ENCODE measurements at places on chromosomes 5 and 9. TPM values are rescaled to one million over a fixed set of nuclear protein-coding genes. Genes with fewer than 3 reads are reported as not detected.

Gene NAIF1
- polyA plus RNA-seq: 7.8 TPM

Gene GDF9
- polyA plus RNA-seq: 0.24 TPM

Gene CRHBP
- not detected for polyA plus RNA-seq

Gene SETX
- polyA plus RNA-seq: 31.3 TPM

Gene HAND1
- polyA plus RNA-seq: not detected

Gene TICAM2
- not detected for polyA plus RNA-seq

Gene BARHL1
- not detected for polyA plus RNA-seq

Gene NINJ1
- 70.9 TPM for polyA plus RNA-seq

Gene PCDHGA2
- not detected for polyA plus RNA-seq

Gene RGS7BP
- polyA plus RNA-seq: not detected

Gene TMEM252
- polyA plus RNA-seq: not detected

Gene ARL10
- 2.0 TPM for polyA plus RNA-seq

Gene TBC1D13
- polyA plus RNA-seq: 16.9 TPM

Gene ARSB
- polyA plus RNA-seq: 3.4 TPM

Gene TDRD7
- 8.1 TPM for polyA plus RNA-seq

Gene PCDHB15
- polyA plus RNA-seq: not detected

Gene RORB
- not detected for polyA plus RNA-seq

Gene F2RL2
- 0.79 TPM for polyA plus RNA-seq

Gene GABBR2
- not detected for polyA plus RNA-seq

Gene SEMA5A
- 0.22 TPM for polyA plus RNA-seq

Gene TMEM171
- polyA plus RNA-seq: not detected

Gene FAM163B
- polyA plus RNA-seq: not detected

Gene PKD2L2
- 0.56 TPM for polyA plus RNA-seq

Gene SWI5
- polyA plus RNA-seq: 19.8 TPM

Gene ZNF883
- 0.70 TPM for polyA plus RNA-seq

Gene RANBP3L
- not detected for polyA plus RNA-seq

Gene SLC25A2
- polyA plus RNA-seq: not detected

Gene PCDHB4
- not detected for polyA plus RNA-seq

Gene BTNL9
- not detected for polyA plus RNA-seq

Gene SPINK6
- not detected for polyA plus RNA-seq

Gene DPYSL3
- not detected for polyA plus RNA-seq

Gene CD72
- polyA plus RNA-seq: 2.7 TPM

Gene PRLR
- not detected for polyA plus RNA-seq

Gene EIF4E1B
- not detected for polyA plus RNA-seq

Gene JAKMIP2
- 0.26 TPM for polyA plus RNA-seq

Gene PTGR1
- 0.32 TPM for polyA plus RNA-seq

Gene FBP1
- 4.8 TPM for polyA plus RNA-seq

Gene CCDC152
- 0.99 TPM for polyA plus RNA-seq

Gene SOX30
- 0.62 TPM for polyA plus RNA-seq

Gene PTGDS
- not detected for polyA plus RNA-seq

Gene MARVELD2
- polyA plus RNA-seq: 0.86 TPM

Gene RETREG1
- polyA plus RNA-seq: 93.2 TPM

Gene PCDHB6
- not detected for polyA plus RNA-seq

Gene TMEM174
- polyA plus RNA-seq: not detected

Gene ARHGEF28
- polyA plus RNA-seq: not detected

Gene GDNF
- not detected for polyA plus RNA-seq

Gene CXCL14
- not detected for polyA plus RNA-seq

Gene MUSK
- polyA plus RNA-seq: not detected

All from CD4-positive, CD25-positive, alpha-beta regulatory T cell (primary cell).